Ammon's horn (tissue), 1 donor: ENCODE measurements at places on chromosomes 3 and 15.

- peak; percentile 94 for DNase-seq
Measured at GRCh38 chr3:51955175-51955892, at the start of gene GPR62. Gene GPR62, plus strand, starts transcription at chr3:51955381. Its CDS starts 272 bp downstream, at chr3:51955653.

DNA sequence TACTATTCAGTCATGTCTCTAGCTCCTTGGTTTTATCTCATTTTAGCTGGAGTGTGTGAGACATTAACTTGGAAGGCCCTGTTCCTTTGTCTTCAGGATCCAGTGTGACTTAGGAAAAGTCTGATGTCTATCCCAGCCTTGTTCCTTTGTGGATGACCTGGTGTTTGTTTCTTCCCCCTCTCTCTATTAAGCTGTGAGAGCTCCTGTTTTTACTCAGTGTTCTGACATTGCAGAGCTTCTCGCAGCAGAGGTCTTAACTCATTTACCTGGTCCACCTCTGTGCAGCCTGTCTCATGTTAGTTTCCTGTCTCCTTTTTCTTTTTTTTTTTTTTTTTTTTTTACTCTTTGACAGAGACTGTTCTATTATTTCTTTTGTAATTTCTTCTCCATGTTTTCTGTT lies 43.1 kb downstream of the KLF13 start:
- DNase-seq = no peak

- DNase-seq = no peak
Measured at GRCh38 chr3:15290736-15291135, 41.6 kb downstream of the SH3BP5 start.

DNA sequence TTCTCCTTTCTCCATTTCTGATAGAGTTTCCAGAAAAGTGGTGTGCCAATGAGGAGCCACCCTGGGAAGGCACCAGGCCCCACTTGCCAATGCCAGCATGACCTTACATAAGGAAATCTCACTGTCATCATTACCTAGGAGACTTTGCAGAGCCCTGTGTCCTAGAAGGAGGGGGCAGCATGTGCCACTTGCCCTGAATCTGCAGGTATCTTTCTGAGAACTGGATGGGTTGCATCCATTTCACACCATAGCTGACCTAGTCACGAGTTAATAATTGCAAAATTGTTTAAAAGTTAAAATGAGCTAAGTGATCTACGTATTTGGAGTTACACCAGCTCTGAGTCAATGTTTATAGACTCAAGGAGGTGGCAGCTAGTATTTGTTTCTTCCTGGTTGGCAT lies 14.3 kb downstream of the CA12 start:
- no peak for DNase-seq

DNA sequence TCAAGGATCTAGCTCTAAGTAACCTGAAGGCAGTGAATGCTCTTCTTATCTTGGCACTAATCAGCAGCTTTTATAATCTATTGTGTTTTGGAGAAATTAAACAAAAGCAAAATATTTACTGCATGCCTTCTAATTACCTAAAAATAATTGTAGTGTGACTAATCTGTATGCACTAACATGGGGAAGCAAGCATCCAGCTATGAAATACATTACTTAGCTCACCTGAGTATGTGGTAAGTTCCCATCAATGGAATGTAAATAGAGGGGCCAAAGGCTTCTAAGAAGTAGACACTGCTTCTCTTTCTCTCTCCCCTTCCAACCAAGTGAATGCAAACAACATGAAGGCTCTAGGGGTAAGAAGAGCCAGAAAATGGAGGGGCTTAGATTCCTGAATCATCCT lies 165.6 kb downstream of the STAG1 start:
- DNase-seq = no peak

DNA sequence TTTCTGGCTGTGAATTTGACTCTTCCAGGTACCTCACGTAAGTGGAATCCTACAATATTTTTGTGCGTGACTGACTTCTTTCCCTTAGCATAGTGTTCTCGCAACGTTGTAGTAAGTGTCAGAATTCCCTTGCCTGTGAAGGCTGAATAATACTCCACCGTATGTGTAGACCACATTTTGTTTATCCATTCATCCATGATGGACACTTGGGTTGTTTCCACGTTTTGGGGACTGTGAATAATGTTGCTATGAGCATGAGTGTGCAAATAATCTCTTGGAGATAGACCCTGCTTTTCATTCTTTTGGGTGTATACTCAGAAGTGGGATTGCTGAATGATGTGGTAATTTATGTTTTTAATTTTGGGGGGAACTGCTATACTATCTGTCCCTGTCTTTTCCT lies 82.2 kb downstream of the APBA2 start:
- DNase-seq = no peak

GRCh38 chr15:63530235-63530634 lies 25.8 kb downstream of the USP3 start:
- no peak for DNase-seq
